B cell (primary cell): ENCODE measurements at places on chromosomes 6 and 20. TPM values are rescaled to one million over a fixed set of nuclear protein-coding genes. Genes with fewer than 3 reads are reported as not detected.

DNA sequence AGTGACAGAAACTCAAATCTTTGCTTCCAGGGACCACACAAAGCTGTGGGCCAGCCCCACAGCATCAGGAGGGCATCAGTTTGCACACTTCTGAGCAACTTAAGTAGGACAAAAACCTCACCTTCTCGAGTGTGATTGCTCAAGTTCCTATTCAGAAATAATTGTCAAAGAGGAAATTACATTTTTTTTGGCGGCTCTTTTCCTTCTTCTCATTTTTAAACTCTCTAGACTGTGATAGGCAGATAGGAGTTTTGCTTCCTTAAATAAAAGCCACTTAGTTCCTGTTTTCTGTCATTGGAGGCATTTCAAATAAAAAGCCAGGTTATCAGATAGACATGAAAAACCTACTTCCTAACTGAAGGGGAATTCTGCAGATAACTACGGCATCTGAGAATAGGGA is 11.2 kb upstream of the TAGAP start:
- H3K36me3 ChIP-seq, result no peaks in the 10 kb centered on the region
- H3K4me3 ChIP-seq, result peak overlapping the region; percentile 40
- DNase-seq, result peak; percentile 80

- no peaks in the 10 kb centered on the region for H3K36me3 ChIP-seq
Measured at GRCh38 chr6:116102873-116103272, 2.2 kb downstream of the NT5DC1 start.

DNA sequence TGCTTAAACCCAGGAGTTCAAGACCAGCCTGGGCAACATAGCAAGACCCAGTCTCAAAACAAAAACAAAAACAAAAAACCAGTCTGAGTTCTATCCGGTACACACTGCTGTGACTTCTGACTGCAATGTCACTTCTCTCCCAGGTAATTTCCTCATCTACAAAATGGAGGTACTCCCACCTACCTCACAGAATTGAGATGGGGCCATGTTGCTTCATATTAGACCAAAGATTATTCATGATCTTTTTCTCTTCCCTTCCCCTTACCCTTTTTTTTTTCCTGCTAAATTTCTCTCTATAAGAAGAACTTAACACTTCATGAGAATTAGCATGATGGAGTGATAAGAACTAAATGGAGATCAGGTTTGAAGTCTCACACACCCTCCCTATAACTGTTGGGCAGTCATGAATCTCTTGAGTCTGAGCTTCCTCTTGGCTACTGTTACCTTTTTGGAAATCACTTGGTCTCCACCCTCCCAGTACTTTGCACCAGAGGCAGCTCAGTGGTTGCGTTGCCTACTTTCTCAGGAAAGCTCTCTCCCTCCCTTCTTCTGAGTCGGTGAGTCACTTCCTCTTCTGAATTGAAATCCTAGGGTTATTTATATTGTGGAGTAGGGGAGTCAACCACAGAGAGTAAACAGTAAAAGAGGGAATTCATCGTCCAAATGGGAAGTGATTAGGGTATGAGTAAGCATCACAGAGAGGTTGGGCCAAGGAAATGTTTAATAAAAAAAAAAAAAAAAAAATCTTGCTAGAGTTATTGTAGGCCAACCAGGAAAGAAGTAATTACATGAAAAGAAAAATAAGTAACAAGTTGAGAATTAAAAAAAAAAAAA is 59.9 kb upstream of the MAP7 start:
- H3K27me3 ChIP-seq, result no peaks in the 10 kb centered on the region
- DNase-seq, result no peak
- H3K4me3 ChIP-seq, result no peak overlapping the region

- H3K27ac ChIP-seq, result no peak overlapping the region
- H3K27me3 ChIP-seq, result peaks cover 23% of the 10 kb centered on the region
- H3K36me3 ChIP-seq, result no peaks in the 10 kb centered on the region
- H3K4me1 ChIP-seq, result peaks cover 13% of the 10 kb centered on the region
- no peak for DNase-seq
Measured at GRCh38 chr20:45309075-45309474, 976 bp upstream of the MATN4 start.

- H3K4me3 ChIP-seq, result no peak overlapping the region
- H3K4me1 ChIP-seq, result peaks cover 34% of the 10 kb centered on the region
- no peak for DNase-seq
- no peak overlapping the region for H3K27ac ChIP-seq
- no peaks in the 10 kb centered on the region for H3K27me3 ChIP-seq
- H3K36me3 ChIP-seq, result no peaks in the 10 kb centered on the region
Measured at GRCh38 chr20:37185686-37186085, 6.3 kb upstream of the MROH8 start.

- H3K4me3 ChIP-seq, result no peak overlapping the region
- no peaks in the 10 kb centered on the region for H3K36me3 ChIP-seq
- H3K27ac ChIP-seq, result no peak overlapping the region
Measured at GRCh38 chr6:78577585-78577984, 289.8 kb upstream of the IRAK1BP1 start.

DNA sequence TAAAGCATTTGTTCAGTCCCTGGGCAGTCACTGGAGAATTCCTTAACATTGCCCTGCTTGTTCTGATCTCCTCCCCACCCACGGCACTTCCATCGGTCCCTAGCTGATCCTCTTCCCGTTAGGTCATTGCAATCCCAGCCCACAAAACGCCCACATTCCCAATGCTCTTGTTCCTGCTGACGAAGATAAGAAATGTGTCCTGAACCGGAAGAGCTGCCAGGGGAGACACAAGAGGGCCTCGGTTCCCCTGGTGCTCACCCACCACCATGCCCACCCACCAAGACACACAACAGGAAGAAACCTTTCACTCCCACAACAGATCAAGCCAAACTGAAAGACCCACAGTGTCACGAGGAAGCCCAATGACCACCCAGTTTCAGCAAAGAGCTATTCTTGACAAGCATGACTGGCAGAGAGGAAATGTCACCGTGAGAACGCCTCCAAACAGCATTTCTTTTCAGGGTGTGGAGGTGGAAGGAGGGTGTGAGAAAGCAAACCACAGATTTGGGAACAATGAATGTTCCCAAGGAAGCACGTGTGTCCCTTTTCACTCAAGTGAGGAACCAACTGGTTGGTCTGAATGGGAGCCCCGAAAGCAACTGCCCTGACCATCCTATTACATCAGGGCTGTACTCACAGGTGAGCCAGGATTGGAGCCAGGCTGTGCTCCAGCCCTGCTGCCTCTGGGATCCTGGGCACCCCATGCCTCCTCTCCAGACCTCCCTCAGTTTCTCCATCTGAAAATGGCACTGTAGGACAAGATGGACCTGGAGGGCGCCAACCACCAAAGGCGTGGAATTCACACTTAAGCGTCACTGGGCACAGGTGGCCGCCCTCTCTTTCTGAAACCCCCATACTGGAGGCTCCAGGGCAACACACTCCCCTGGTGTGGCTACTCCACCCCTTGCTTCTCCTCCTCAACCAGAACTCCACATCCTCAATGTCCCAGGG is 97.5 kb downstream of the ZMYND8 start:
- H3K4me1 ChIP-seq, result peaks cover 53% of the 10 kb centered on the region
- peak; percentile 78 for DNase-seq
- no peaks in the 10 kb centered on the region for H3K27me3 ChIP-seq
- no peak overlapping the region for H3K4me3 ChIP-seq
- peaks cover 1% of the 10 kb centered on the region for H3K36me3 ChIP-seq

- H3K36me3 ChIP-seq, result peaks cover 6% of the 10 kb centered on the region
- no peak for DNase-seq
- H3K4me1 ChIP-seq, result peaks cover 20% of the 10 kb centered on the region
- H3K4me3 ChIP-seq, result no peak overlapping the region
- no peaks in the 10 kb centered on the region for H3K27me3 ChIP-seq
- H3K27ac ChIP-seq, result no peak overlapping the region
Measured at GRCh38 chr6:89793586-89793985, 26.0 kb downstream of the MDN1 start.

DNA sequence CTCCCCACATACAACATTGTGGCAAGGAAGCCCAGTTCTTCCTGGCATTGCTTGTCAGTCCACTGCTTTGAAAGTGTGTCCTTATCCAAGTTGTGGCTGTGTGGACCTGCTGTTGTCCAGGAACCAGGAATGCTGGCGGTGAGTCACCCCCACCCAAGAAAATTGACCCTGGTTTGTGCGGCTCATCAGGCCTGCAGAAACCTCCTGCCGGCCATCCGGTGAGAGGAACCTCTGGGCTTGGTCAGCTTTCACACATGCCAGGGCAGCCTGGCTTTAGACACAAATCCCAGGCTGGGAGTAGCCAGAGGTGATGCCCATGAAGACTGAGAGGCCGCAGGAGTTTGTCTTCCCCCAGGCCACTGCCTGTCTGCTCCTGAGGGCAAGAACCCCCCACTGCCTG is 223.6 kb downstream of the TTLL2 start:
- H3K27me3 ChIP-seq, result no peaks in the 10 kb centered on the region
- H3K4me3 ChIP-seq, result no peak overlapping the region

DNA sequence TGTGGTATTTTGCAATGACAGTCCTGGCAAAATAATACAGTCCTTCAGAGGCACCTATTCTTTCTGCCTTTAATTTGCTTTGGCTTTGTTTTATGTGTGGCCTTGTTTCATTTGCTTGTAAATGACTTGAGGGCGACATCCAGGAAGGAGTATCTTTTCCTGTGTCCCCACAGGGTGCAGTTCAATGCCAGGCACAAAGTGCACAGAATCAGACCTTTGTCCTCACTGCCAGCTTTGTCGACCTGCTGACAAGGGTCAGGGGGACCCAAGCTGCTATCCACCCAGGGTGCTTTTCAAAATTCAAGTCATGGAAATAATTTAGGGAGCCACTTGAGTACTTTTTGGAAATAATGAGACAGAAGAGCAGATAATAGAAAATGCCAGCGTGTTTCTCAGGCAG is 37.0 kb upstream of the CDKN1A start:
- no peak overlapping the region for H3K27ac ChIP-seq
- no peaks in the 10 kb centered on the region for H3K27me3 ChIP-seq
- H3K36me3 ChIP-seq, result no peaks in the 10 kb centered on the region
- no peak for DNase-seq
- no peaks in the 10 kb centered on the region for H3K4me1 ChIP-seq

- no peak overlapping the region for H3K27ac ChIP-seq
- H3K4me1 ChIP-seq, result no peaks in the 10 kb centered on the region
- DNase-seq, result no peak
- no peaks in the 10 kb centered on the region for H3K27me3 ChIP-seq
Measured at GRCh38 chr20:25397821-25398220, 7.2 kb upstream of the ABHD12 start.

GRCh38 chr6:135703621-135704020 is 147.9 kb upstream of the PDE7B start:
- no peaks in the 10 kb centered on the region for H3K27me3 ChIP-seq
- H3K4me1 ChIP-seq, result no peaks in the 10 kb centered on the region
- DNase-seq, result no peak
- no peaks in the 10 kb centered on the region for H3K36me3 ChIP-seq
- H3K27ac ChIP-seq, result no peak overlapping the region
- no peak overlapping the region for H3K4me3 ChIP-seq

- no peaks in the 10 kb centered on the region for H3K36me3 ChIP-seq
- no peaks in the 10 kb centered on the region for H3K27me3 ChIP-seq
- no peak overlapping the region for H3K4me3 ChIP-seq
- no peaks in the 10 kb centered on the region for H3K4me1 ChIP-seq
- H3K27ac ChIP-seq, result no peak overlapping the region
Measured at GRCh38 chr6:155964544-155964943, 508.9 kb upstream of the NOX3 start.

- H3K4me1 ChIP-seq, result no peaks in the 10 kb centered on the region
- H3K36me3 ChIP-seq, result no peaks in the 10 kb centered on the region
- H3K4me3 ChIP-seq, result no peak overlapping the region
- no peak for DNase-seq
Measured at GRCh38 chr20:26218301-26218700, 521.6 kb upstream of the ZNF337 start.

GRCh38 chr6:13268913-13269518 is 59.3 kb downstream of the TBC1D7 start:
- H3K4me3 ChIP-seq, result no peak overlapping the region
- H3K27me3 ChIP-seq, result no peaks in the 10 kb centered on the region
- no peaks in the 10 kb centered on the region for H3K36me3 ChIP-seq
- no peak overlapping the region for H3K27ac ChIP-seq

DNA sequence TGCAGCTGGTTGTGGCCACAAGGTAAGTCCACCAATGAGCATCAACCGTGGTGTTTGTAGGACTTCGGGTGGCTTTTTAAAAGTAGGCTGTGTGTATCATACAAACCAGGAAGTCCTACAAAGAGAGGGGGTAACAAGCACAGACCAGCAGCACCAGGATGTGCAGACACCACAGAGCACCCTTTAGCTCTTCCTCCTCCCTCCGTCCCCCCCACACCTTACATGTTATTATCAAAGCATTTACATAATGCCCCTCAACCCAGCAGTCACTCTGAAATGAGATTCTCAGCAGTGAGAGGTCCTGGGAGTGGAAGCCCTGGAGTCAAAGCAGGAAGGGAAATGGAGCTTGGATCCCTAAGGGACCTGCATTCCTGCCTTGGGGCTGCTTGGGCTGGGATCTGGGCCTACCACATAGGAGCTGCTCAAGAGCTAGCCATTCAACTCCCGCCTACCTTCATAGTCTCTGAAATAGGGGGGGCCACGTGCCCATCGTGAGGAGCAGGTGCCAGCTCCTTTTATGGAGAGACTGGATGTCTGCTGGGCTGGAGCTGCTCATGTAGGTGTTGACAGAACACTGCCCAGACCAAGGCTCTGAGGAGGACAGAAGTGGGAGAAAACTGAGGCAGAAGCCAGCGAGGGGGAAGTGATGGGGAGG is 90.6 kb downstream of the PSMB1 start:
- H3K36me3 ChIP-seq, result no peaks in the 10 kb centered on the region
- H3K27ac ChIP-seq, result no peak overlapping the region
- H3K4me3 ChIP-seq, result no peak overlapping the region
- no peaks in the 10 kb centered on the region for H3K27me3 ChIP-seq

GRCh38 chr20:57361517-57361916 is 10.5 kb downstream of the RAE1 start:
- peaks cover 43% of the 10 kb centered on the region for H3K36me3 ChIP-seq
- H3K27me3 ChIP-seq, result no peaks in the 10 kb centered on the region
- no peak overlapping the region for H3K4me3 ChIP-seq
- DNase-seq, result no peak

GRCh38 chr6:168908166-168908565 is 345.5 kb downstream of the THBS2 start:
- DNase-seq, result no peak
- H3K36me3 ChIP-seq, result no peaks in the 10 kb centered on the region
- H3K27ac ChIP-seq, result no peak overlapping the region
- no peaks in the 10 kb centered on the region for H3K27me3 ChIP-seq
- H3K4me1 ChIP-seq, result no peaks in the 10 kb centered on the region

- no peaks in the 10 kb centered on the region for H3K4me1 ChIP-seq
- no peak overlapping the region for H3K27ac ChIP-seq
- DNase-seq, result no peak
- H3K36me3 ChIP-seq, result no peaks in the 10 kb centered on the region
- no peaks in the 10 kb centered on the region for H3K27me3 ChIP-seq
Measured at GRCh38 chr6:160077024-160077423, 44.6 kb upstream of the SLC22A1 start.

Gene POM121L2
- total RNA-seq, result not detected in 2 replicates

Gene TMEM244
- total RNA-seq, result not detected in 2 replicates

Gene OXT
- total RNA-seq, result 1.4 and 1.7 TPM in 2 replicates

Gene CBLN4
- not detected in 2 replicates for total RNA-seq
